ENCODE measurements at places on chromosomes 16 and 17.

DNA sequence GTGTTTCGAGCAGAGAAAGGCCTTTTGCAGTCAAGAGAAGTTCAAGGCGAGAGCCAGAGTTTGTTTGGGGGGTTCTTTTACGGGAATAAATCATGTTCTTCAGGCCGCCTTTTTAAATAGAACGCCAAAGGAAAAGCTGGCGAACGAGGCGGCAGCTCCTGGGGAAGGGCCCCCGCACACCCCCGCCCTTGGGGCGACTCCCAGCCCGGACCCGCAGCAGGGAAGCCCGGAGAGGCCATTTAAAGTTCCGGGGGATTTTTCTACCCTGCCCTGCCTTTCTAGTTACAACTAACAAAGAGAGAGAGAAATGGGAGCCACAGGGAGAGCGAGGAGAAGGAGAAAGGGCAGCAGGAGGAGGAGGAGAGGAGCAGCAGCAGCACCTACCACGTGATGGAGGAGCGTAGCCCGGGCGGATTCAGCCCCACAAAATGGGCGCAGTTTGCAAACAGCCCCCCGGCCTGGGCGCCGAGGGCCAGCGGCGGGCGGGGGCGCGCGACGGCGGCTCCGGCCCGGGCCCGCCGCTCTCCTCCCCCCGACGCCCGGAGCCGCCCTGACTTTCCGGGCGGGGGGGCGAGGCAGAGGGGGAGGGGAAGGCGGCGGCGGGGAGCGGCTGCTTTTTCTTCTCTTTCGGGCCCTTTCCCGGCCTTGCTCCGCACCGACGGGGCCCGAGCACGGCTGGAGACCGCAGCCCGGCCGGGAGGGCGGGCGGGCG is 634 bp downstream of the KANSL1 start:
- DNase-seq, result peak; percentile 58

- DNase-seq, result no peak
Measured at GRCh38 chr16:71726476-71727315, 2.2 kb upstream of the PHLPP2 start.

GRCh38 chr16:19375561-19376158 is 42.0 kb upstream of the TMC5 start:
- DNase-seq, result no peak

- no peak for DNase-seq
Measured at GRCh38 chr16:78249056-78249455, 149.6 kb downstream of the WWOX start.

- no peak for DNase-seq
Measured at GRCh38 chr16:3431779-3432219, 11.5 kb downstream of the ZNF597 start.

DNA sequence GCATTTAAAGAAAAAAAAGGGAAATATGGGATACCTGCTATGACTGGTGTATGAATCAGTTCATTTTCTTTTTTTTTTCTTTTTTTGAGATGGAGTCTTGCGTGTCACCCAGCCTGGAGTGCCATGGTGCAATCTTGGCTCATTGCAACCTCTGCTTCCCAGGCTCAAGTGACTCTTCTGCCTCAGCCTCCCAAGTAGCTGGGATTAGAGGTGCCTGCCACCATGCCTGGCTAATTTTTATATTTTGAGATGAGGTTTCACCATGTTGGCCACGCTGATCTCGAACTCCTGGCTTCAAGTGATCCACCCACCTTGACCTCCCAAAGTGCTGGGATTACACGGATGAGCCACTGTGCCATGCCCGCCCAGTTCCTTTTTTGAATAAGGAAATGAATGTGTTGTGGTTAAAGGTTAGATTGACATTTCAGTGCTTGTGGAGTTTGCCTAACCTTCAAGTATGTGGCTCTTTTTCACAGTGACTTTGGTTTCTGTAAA is 7.7 kb downstream of the HAPSTR1 start:
- no peak for DNase-seq

DNA sequence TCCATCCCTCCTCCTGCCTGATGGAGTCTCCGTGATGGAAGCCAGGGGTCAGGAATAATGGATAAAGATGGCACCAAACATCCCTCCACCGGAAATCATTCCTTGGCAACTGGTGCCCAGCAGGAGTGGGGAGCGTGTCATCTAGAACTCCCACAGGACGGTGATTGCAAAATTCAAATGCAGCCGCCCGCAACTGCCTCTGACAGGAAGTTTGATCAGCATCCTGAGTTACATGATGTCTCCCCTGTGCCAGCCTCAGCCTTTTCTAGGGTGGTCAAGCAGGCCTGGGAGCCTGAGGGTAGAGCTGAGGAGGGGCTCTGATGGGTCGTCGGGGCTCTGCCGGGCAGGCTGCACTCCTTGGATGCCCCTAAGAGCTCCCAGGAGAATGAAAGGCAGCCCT is 52.8 kb downstream of the GSG1L start:
- no peak for DNase-seq

DNA sequence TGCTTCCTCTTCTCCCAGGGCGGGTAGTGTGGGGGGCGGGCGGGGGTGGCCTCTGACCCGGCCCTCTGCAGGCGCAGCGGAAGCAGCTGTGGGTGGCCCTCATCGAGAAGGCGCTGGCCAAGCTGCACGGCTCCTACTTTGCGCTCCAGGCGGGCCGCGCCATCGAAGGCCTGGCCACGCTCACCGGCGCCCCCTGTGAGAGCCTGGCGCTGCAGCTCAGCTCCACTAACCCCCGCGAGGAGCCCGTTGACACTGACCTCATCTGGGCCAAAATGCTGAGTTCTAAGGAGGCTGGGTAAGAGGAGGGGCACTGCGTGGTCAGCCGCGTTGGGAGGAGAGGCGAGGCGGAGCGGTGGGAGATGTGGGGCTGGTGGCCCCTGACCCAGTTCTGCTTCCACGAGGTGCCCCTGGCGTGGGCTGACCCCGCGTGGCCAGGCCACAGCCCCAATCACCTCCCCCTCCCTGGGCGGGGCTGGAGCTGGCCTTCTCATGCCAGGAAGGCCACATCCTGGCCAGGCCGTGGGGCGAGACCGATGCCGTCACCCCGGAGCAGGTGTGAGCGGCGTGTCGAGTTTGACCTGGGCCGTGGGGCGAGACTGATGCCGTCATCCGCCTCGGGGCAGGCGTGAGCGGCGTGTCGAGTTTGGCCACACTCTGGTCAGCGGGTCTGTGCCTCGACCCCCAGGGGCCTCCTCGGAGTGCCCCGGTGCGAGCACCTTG is 10.5 kb upstream of the PRR35 start:
- DNase-seq, result no peak

- no peak for DNase-seq
Measured at GRCh38 chr17:78888941-78889518, 14.0 kb downstream of the CEP295NL start.

DNA sequence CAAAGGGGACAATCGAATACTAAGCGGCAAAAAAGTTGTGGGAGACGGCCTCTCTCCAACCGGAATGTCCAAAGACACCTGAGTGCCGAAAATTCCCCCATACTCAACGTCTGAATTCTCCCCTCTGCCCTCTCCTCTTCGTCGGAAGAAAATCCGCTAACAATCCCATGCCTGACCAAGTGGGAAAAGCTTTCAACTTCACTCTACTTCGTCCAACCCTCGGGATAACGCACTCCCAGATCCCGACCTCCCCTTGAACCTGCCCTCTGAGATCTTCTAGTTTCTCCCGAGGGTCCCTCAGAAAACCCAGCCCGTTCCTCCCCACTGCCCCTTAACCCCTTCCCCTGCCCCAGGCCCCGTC is 961 bp downstream of the AMFR start:
- no peak for DNase-seq
